Activated T-cell treated with anti-CD3 and anti-CD28 coated beads for 48 hours (primary cell): ENCODE measurements at places on chromosomes 5 and 9.

- DNase-seq = no peak
Measured at GRCh38 chr9:113668061-113668460, 204.5 kb downstream of the RGS3 start.

GRCh38 chr5:171453056-171453725, 33.7 kb downstream of the FGF18 start:
- DNase-seq = no peak

GRCh38 chr9:20683351-20684034, 566 bp upstream of the FOCAD start:
- DNase-seq = peak; percentile 25

GRCh38 chr5:103357636-103358035, 99.1 kb downstream of the MACIR start:
- DNase-seq = no peak

DNA sequence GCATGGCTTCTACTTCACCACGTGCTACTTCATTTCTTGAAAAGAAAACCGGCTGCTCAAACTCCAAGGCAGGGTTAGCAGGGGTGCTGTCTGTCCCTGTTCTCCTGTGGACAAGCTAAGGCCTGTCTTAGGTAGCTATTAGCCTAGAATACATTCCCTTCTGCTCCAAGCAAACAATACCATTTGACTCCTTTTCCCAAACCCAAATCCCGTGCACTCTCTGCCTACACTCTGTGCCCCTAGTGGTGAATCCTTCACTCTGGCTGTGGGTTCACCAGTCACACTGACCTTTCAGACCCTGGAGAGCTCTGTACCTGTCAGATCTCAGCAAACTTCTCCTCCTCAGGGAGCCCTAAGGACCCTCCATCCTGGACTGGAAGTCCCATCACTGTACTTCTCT, 211.6 kb downstream of the SLIT3 start:
- DNase-seq = no peak

- DNase-seq = no peak
Measured at GRCh38 chr5:72470826-72471225, 36.4 kb downstream of the ZNF366 start.
